ENCODE measurements at places on chromosomes 1 and 21.

DNA sequence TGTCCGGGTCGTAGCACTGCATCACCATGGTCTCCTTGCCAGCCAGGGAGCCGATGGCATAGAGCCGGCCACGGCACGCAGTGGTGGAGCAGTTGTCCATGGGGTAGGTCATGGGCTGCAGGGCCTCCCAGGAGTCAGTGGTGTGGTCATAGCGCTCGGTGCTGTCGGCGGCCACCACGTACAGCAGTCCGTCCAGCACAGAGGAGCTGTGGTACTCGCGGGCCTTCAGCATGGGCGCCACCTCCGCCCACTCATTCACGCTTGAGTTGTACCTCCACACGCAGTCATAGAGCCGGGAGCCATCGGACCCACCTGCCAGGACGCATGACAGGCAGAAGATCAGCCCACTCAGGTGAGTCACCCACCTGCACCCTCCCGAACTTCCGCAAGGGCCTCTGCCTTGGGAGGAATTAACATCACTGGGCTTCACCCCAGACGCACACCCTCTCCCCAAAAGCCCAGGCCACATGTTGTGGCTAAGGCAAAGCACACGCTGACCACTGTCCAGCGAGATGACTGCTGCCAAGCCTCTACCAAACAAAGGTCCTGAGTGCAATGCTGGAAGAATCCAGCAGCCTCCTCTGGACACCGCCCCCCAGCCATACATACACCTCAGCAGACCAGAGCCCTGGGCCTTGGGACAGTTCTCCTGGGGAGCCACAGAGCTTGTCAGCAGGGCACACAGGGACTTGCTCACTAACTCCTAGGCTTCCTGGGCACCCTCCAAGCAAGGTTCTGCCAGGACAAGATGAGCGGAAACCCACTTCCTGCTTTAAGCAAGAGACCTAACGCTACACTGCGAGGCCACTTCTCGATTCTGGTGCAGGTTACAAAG lies 3.3 kb downstream of the KLHL21 start:
- DNase-seq: no peak

DNA sequence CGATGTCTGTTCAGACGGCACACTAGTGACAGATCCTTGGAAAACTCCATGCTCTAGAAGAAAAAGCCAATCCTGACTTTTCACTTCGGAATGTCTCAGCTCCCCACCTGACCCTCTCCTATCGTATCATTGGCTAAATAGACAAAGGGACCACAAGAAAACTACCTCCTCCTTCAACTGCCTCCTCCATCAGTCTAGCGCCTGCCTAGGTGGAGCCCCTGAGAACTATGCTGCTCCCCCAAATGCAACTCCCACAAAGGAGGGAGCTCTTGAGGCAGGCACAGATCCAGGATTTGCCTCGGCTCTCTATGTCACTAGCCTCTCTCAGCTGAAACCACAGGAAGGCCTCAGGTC lies 148.4 kb downstream of the TOMM20 start:
- DNase-seq: peak; percentile 79

- DNase-seq: no peak
Observed at GRCh38 chr1:171805395-171806115, 24.1 kb downstream of the METTL13 start.

GRCh38 chr21:25456672-25457071 lies 150.6 kb downstream of the MRPL39 start:
- DNase-seq: peak; percentile 9

- DNase-seq: peak; percentile 89
Observed at GRCh38 chr1:39387452-39387851, 104.0 kb upstream of the BMP8A start.

- DNase-seq: no peak
Observed at GRCh38 chr21:38494251-38494642, 4.0 kb downstream of the ERG start.

DNA sequence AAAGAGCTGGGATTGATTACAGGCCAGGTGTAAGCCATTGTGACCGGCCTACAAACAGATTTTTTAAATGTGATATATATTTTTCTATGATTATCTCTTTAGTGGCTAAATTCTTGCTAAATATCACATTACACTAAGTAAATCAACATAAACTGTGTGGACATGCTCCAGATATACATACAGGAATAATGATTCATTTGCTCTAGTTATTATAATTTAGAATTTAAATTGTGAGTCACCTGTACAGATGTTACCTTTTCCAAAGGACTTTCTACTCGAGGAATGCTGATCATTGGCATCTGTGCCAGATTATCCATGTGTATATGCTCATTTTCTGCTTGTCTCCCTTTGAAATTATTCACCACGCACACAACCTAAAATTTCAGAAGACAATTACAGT lies 90.1 kb downstream of the PLPPR5 start:
- DNase-seq: no peak

DNA sequence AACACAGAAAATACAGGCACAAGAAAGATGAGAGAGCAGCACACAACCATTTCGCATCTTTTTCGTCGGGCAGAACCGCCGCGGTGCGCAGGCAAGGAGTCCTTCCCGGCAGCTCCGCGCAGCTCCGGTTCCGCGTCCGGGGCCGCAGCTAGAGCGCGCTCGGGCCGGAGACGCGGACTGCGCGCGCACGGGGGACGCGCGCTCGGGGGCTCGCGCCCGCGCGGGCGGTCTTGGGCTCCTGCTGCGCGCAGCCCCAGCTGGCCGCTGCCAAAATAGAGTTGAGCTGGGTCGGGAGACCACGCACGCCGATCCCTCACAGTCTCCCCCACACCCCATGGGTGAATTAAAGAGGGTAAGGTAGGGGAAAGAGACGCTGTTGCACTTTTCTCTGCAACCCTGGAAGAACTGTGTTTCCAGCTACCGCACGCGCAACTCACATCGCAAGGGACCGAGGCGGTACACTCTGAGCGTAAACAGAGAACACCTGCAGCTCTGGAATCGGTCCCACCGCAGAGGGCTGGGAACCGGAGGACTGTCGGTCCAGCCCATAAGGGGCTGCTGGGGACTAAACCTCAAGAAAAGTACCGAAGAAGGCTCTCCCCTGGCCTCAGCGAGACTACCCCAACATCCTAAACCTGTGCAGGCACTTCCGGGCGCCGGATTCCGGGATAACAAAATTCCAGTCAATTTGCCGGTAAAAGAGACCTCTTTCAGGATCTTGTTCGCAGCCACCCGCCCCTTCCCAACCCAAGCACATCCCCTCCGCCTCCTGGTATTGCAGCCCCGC lies 1.7 kb downstream of the NR5A2 start:
- no peak for DNase-seq

- no peak for DNase-seq
Observed at GRCh38 chr1:153262462-153263157, 3.1 kb downstream of the LORICRIN start.

GRCh38 chr1:18653916-18654315 lies 23.3 kb downstream of the PAX7 start:
- DNase-seq: no peak

GRCh38 chr1:1040004-1040991 lies 20.4 kb downstream of the AGRN start:
- peak; percentile 77 for DNase-seq

GRCh38 chr1:231616667-231617066 lies 9.9 kb upstream of the DISC1 start:
- no peak for DNase-seq

GRCh38 chr1:48701445-48701844 lies 75.2 kb downstream of the BEND5 start:
- no peak for DNase-seq

DNA sequence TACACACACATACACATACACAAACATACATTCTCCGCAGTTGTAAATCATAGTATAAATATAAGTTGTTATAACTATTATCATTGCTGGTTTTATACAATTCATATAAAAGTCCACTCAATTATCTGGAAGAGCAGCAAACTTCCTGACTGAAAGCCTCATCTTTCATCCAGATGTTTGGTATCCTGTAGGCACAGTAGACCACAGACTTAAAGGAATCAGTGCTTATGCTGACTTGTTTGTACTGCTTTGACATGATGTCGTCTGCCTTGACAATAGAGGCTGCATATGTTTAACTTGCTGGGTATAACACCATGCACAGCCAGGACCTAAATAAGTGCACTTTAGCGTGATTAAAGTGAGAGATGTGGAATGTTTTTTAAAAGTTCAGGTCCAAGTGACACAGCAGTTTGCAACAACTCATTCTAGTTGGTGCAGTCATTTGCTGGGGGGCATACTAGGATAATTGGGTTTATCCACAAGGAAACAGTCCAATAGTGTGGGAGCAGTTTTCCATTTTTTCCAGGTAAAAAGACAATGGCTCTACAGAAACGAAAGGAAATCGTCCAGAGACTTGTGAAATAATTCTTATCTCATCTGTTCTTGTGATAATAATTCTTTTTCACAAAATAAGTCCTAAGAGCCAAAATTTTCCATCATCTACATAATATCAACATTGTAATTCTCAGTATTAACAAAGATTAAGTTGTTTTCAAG lies 110.3 kb upstream of the TSPAN2 start:
- DNase-seq: peak; percentile 39

DNA sequence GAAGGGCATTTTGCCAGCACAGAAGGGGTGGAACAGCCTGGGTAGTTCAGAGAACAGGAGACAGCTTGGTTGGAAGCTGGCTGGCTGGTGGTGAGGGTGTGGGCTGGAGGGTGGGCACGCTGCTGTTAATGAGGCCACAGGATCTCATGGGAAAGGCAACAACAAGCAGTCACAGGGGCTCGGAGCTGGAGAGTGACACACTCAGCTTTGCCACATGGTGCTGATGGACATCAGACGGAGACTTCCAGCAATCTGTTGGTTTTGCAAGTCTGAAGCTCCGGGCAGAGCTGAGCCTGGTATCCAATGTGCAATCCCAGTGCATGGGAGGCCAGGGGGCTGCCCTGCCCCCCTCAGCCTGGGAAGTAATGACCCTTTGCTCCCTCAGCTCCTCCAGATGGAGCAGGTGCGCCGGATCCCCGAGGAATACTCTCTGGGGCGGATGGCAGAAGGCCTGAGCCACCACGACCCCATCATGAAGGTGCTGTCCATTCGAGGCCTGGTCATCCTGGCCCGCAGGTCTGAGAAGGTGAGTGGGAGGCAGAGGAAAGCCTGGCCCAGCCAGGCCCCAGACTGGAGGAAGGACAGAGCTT lies 15.6 kb upstream of the TTC4 start:
- no peak for DNase-seq

GRCh38 chr1:200304171-200304570 lies 105.7 kb downstream of the ZNF281 start:
- DNase-seq: no peak

DNA sequence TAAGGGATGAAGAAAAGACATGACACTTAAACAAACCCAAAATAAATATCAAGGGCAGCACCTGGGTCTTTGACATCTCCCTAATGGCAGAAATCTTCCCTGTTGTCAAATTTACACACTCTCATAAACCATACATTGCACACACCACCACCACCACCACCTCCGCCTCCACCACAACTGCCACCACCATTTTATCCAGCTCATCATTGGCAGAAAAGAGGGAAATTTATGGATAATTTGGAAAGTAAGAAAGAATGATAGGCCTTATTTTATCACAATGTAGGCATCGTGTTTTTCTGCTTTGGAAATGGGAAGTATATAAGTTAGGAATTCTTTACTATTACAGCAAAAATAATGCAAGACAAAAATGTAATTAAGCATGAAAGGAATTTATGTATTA lies 27.3 kb upstream of the RGS13 start:
- DNase-seq: no peak

DNA sequence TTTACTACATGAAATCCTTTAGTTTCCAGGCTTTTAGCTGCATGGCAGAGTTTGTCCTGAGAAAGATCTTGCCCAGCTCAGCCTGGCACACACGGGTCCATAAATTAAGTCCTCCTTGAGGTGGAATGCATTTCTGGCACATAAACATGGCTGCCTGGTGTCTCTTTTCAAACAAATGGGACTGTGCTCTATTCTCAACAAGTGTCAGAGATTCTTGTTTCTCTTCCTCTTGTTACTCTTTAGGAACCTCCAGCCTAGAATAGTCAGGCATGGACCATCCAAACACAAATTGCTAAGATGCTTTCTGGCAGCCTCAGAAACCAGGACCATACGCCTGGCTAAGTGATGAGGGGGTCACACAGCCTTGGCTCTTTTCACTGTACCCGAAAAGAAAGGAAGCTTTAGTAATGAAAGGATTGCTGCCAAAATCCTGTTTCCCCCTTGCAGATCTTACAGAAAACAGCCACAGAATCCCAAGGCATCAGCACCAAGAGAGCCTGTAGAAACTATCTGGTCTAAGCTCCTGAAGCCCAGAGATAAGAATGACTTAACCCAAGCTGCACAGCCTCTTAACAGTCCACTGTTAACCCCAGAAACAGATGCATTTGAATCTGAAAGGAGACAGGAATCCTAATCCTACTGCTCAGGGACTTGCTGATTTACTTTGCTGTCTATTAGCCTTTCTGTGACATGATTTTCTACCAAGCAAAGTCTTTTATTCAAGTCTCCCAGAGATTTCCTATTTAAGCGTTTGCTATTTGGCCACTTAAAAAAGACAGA lies 31.9 kb upstream of the NRDC start:
- no peak for DNase-seq

DNA sequence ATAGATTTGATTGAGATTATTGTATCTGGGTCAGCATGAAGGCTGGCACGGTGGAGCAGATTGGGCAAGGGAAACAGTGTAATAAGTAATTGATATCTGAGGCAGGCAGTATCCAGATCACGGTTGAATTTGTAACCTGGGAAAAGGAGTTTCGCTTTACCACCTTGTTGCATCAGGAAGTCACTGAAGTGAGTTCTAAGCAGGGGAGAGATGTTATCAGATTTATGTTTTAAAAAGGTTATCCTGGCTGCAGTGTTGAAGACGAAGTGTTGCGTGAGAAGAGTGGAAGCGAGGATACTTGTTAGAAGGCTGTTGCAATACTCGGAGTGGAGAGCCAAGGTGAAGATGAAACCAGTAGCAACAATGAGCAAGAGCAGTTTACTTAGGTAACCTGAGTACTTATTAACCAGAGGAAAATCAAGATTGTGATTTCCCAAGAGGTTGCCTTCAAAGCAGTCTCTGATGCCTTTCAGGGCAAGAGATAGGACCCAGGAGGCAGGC lies 77.8 kb downstream of the LHX9 start:
- DNase-seq: no peak

All from amniotic epithelial cell (primary cell).